ENCODE measurements at places on chromosomes 12 and 14.

- peak; percentile 56 for DNase-seq
Measured at GRCh38 chr12:47767216-47767724, 5.8 kb upstream of the SLC48A1 start.

DNA sequence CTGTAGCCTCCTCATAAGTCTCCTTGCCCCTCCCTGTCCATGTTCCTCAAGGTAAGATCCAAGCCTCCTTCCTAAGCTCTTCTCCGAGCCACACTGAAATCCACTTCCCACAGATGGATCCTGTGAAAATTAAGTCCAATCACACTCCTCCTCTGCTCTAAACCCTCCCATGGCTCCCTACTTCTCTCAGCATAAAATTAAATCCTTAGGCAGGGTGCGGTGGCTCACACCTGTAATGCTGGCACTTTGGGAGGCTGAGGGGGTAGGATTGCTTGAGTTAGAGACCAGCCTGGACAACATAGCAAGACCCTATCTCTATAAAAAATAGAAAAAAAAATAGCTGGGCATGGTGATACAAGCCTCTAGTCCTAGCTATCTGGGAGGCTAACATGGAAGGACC is 2.3 kb downstream of the PHETA1 start:
- DNase-seq, result no peak

DNA sequence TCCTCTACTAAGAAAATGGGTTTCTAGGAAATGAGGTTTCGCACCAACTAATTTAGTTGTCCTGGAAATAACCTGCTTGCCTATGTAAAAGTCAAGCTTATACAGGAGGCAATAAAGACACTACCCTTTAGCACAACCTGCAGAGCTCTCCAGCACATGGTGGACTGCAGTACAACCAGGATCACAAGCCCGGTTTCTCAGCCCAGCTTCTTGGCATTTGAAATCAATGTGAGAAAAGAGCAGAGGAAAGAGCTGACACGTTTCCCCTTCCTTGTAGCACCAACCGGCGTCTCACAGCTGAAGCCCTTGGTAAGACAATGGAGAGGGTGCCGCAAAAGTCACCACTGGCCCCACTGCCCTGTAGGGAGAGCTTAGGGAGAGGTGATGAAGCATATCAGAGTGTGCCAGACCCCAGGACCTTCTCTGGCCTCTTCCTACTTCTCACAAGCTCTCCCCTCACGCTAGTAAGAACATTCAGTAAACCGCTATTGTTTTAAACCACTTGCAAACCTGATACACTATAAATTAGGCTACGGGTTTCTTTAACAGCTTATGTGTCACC is 8.6 kb downstream of the SPTLC2 start:
- no peak for DNase-seq

DNA sequence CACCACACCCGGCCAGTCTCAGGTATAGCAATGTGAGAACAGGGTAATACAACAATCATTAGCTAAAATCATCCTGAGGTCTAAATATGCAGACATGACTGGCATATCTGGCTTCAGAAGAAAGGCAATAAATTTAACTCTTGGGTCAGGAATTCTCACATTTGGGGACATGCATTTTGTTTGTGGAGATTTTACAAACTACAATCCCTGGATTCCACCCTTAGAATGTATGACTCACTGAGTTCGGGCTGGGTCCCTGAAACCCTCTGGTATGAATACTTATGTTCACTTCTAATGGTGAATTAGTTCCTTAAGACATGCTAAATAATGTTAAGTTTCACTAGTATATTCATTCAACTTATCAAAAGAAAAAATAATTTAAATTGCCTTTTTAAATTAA is 98.9 kb upstream of the HMGA2 start:
- DNase-seq, result no peak

GRCh38 chr12:44026046-44026445 is 190.2 kb downstream of the TMEM117 start:
- DNase-seq, result no peak

- DNase-seq, result no peak
Measured at GRCh38 chr14:33393895-33394368, 455.3 kb downstream of the NPAS3 start.

GRCh38 chr14:26984311-26985177 is 386.7 kb upstream of the NOVA1 start:
- no peak for DNase-seq

- peak; percentile 50 for DNase-seq
Measured at GRCh38 chr14:32702562-32702961, 236.1 kb upstream of the NPAS3 start.

DNA sequence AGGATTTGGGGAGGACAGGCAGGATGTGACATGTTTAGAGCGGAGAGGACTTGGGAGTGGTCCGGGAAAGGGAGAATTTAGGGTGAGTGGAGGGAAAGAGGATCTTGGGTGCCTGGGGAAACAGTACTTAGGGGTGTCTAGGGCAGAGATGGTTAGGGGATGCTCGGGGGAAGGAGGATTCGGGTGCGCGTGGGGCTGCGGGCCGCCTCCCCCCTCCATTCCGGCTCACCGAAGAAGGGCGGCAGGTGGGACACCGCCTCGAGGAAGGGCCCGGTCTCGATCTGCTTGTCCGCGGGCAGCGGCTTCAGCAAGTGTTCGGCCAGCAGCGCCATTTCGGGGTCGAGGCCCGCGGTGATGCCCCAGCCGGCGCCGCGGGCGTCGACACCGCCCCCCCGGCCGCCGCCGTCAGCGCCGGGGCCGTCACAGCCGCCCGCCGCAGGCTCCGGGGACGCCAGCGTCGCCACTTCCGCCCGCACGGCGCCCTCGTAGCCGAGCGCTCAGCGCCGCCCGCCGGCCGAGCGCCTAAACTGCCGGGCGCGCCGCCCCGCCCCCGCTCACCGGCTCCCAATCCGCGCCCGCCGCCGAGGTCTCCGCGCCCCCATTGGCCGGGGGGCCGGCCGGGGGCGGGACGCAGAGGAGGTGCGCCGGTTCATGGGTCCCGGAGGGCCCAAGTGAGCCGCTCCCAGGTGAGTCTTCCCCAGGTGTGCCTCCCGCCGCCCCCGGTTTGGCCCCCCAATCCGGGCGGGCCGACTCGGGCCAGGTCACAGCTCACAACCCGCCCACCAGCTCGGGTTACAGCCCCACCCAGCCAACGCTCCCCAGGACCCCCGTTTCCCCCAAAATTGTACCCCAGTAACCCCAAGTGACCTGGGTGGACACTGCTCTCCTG is at the start of gene GLTP:
Gene GLTP (minus strand): TSS at position 499 of the 889 bp plus-strand sequence. CDS start 167 bp downstream, at position 332.
- peak; percentile 70 for DNase-seq

DNA sequence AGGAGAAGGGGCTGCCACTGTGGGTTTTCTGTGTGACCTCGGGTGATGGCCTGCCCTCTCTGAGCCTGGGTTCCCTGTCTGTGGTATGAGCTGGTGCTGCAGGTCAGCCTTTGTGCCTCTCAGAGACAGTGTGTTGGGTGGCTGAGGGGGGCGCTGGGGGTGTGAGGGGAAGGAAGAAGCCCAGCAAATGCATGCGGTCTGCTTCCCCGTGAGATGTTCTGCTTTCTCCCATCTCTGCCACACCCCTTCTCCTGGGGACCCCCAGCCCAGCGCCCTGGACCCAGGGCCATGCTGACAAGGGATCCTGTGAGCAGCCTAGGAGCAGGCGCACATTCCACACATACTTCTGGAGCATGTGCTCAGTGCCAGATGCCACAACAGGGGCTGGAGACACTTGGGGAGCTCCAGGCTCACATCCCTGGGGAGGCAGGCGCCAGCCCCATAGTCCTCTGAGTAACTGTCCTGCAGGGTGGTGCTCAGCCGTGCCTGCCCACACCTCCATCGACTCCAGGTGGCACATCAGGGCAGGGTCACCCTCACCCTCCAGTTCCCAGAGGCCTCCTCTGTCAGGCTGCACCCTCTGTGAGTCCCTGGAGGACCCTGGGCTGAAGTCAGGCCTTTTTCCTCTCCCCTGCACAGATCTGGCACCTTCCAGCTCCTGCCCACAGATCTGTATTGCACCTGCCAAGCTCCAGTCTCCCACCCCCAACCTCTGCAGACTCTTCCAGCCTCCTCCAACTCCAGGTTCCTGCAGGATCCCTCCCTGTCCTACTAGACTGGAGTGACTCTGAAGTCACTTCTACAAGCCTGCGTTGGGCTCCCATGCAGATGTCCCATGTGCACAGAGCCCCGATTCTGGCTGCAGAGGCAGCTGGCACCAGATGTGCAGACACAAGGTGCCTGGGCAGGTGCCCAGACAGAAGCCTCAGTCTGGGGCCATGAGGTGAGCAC is 205.6 kb downstream of the KIF26A start:
- no peak for DNase-seq

- peak; percentile 35 for DNase-seq
Measured at GRCh38 chr12:100234591-100235304, 32.1 kb downstream of the DEPDC4 start.

DNA sequence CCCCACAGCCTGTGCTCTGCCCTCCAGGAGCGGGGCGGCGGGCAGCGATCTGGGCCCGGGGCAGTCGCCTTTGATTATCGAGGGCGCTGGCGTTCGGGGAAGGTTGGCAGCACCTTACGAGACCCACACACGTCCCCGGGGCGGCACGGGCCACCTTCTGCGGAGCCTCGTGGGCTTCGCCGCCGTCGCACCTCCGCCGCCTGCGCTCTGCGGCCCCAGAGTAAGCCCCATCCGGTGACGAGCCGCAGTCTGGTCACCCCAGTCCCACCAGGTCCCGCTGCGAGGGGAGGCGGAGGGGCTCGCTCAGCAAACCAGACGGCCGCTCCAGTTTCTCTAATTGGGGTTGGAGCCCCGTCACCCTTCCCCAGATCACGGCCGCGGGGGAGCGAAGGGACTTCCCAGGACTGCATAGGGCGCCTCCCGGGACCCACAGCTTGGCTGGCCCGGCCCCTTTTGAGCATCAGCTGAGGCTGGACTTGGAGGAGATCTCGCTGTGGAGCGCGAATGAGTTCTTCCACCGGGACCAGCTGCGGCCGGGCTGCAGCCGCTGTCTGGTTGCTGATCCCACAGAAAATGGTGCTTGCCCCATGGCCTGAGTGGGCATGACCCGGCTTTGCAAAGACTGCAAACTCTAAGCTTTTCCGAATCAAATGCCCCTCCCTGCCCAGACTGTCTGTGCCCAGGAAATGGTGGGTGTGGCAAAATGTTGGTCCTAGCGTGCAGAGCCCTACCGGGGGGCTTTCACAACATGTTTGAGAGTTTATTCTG is 560 bp downstream of the LGALS3 start:
- peak; percentile 39 for DNase-seq

GRCh38 chr12:110079477-110080400 is 31.4 kb upstream of the C12orf76 start:
- DNase-seq, result peak; percentile 99

DNA sequence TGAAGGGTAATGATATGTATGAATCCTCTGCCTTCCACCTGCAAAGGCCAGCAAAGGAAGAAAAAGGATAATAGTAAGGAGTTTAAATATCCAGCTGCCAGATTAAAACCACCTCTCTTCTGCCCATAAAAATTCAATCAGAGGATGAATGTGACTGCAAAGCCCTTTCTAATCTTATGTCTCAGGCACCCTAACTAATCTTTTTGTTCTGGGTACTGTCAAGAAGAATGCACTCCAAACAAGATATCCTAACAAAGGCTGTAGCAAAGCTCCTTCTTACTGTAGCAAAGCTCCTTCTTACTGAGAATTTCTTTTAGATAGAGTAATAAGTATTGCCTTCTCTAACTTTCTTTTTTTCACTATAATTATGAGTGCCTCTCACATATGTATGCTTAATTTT is 91.8 kb downstream of the ST8SIA1 start:
- DNase-seq, result no peak

DNA sequence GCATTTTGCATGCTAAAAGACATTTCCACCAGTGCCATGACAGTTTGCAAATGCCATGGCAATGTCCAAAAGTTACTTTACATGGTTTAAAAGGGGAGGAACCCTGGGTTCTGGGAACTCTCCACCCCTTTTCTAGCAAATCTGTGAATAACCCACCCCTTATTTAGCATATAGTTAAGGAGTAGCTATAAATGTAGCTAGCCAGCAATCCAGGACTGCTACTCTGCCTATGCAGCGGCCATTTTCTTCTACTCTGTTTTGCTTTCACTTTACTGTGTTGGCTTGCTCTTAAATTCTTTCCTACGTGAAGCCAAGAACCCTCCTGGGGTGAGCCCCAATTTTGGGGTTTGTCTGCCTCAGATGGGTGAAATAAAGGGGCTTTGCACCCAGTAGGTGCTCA is 141.0 kb downstream of the PTPN11 start:
- DNase-seq, result no peak

GRCh38 chr12:107464644-107465043 is 221.0 kb upstream of the PWP1 start:
- DNase-seq, result no peak

- peak; percentile 51 for DNase-seq
Measured at GRCh38 chr14:65015391-65015790, 28.7 kb downstream of the FNTB start.

GRCh38 chr12:7351177-7351576 is 47.3 kb downstream of the ACSM4 start:
- DNase-seq, result no peak

GRCh38 chr14:94161058-94161457 is 13.1 kb upstream of the PPP4R4 start:
- DNase-seq, result no peak

DNA sequence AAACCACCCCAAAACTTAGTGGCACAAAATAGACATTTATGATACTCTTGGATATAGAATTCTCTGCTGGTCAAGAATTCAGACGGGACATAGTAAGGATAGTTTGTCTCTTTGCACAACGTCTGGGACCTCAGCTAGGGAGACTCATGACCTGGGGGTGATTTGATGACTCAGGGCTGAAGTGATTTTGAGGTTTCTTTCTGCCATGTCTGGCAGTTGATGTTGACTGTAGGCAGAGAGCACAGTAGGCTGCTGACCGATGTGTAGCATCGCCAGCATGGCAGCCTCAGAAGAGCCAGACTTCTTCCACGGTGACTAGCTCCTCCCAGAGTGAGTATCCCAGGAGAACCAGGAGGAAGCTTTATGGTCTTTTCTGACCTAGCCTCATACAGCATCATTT is 88.9 kb upstream of the FRMD6 start:
- no peak for DNase-seq

GRCh38 chr14:100376751-100377171 is 53.6 kb downstream of the SLC25A47 start:
- peak; percentile 20 for DNase-seq

- DNase-seq, result peak; percentile 39
Measured at GRCh38 chr12:118061873-118062843, 1.2 kb upstream of the WSB2 start.

DNA sequence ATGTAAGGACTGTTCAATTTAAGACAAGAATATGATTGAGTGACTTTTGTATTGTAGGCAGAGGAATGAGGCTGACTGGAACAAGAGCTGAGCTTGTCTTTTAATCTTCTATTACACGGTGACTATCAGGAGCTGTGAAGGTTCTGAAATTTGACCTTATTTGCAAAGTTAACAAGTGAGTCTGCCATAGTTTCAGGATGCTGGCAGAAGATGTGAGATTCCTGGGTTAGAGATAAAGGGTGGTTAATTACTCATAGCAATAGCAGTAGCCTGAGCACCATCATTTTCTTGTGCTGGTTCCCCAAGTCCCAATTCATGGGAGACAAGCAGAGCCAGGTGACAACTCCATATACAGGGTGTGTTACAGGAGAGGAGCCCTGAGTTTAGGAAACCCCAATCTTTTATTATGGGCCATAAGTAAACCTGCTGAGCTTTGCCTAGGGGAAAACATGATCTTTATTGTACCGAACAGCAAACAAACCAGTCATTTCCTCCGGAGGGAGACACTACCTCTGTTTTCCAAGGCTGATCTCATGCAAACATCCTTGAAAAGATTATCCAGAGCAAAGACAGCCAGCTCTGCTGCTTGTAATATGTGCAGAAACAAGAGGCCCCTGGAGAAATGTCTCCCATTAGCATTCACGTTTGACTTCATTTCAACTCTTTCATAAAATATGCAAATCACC is 51.7 kb upstream of the DDX11 start:
- DNase-seq, result no peak

GRCh38 chr12:13211191-13211858 is 14.8 kb downstream of the EMP1 start:
- no peak for DNase-seq

Data from COLO829 (cell line).